GM12878 (cell line): ENCODE measurements at places on chromosomes 7 and 10. TPM values are rescaled to one million over a fixed set of nuclear protein-coding genes. Genes with fewer than 3 reads are reported as not detected.

Gene ANXA8
- total RNA-seq = 0.19 TPM in 1 of 2 replicates, not detected in the other

Gene GBX1
- total RNA-seq = not detected in 2 replicates

Gene ZNF425
- total RNA-seq = 0.69 and 1.6 TPM in 2 replicates

Gene TSPAN33
- 113 and 122 TPM in 2 replicates for total RNA-seq

Gene THAP5
- 22.1 and 22.9 TPM in 2 replicates for total RNA-seq

Gene RAMP3
- total RNA-seq = not detected in 2 replicates

Gene CPVL
- total RNA-seq = 0.59 TPM in 1 of 2 replicates, not detected in the other

Gene MALRD1
- total RNA-seq = 0.13 TPM in 2 replicates

Gene MGAM2
- 0.03 TPM in 1 of 2 replicates, not detected in the other for total RNA-seq

Gene PRRT4
- not detected in 2 replicates for total RNA-seq

Gene ZNF853
- total RNA-seq = 0.11 and 0.13 TPM in 2 replicates

- peak; percentile 54 for DNase-seq
- no peaks in the 10 kb centered on the region for H3K36me3 ChIP-seq
- peaks cover 14% of the 10 kb centered on the region for H3K4me1 ChIP-seq
- peak overlapping the region; percentile 7; the same call in 1 of the 2 replicates for H3K27ac ChIP-seq
Observed at GRCh38 chr10:119784340-119785067, 58.7 kb downstream of the INPP5F start.

DNA sequence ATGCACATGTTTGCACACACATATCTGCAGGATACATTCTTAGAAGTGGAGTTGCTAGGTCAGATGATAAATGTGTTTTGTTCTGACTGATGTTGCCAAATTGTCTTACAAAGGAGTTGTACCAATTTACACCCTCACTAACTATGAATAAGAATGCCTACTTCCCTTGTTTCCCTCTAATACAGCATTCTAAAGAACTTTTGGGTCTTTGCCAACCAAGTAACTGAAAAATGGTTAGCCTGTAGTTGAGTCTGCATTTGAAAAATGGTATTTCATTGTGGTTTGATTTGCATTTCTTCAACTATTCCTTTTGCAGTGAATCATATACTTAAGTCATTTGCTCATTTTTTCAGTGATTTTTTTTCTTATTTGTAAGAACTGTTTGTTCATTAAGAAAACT is 48.4 kb downstream of the TMEM26 start:
- H3K36me3 ChIP-seq = no peaks in the 10 kb centered on the region
- no peaks in the 10 kb centered on the region for H3K27me3 ChIP-seq
- no peaks in the 10 kb centered on the region for H3K4me1 ChIP-seq
- no peak overlapping the region for H3K27ac ChIP-seq
- H3K4me3 ChIP-seq = no peak overlapping the region

DNA sequence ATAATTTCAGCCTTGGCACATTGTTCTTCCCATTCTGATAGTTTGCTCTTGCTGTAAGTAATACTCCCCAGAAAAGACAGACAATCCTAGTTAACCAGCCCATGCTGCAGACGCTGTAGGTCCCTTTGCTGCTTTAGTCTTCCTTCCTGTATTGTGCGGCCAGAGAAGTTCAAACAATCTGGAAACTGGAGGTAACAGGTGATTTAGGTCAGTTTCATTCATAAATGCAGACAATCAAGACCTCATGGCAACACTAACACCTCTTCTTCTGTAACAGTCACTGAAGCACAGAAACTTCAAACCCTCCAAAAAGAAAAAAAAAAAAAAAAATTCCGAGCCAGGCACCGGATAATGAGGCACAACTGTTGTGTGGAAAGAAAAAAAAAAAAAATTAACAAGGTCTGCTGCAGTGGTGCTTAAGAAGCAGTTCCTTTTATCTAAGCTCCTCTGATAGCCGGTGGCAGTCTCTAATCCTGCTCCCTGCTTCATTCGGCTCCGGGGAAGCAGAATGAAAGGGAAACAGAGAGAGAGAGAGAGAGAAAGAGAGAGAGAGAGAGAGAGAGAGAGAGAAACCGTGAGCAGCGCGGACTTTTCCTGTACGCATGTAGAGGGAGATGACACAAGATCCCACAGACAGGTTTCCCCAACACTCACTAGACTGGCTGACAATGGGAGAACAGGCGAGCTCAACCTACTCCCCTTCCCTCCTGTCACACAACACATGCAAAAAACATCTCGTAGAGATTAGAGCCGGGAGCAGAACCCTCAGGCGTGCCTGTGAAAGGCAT is at the start of gene SEMA3A:
Gene SEMA3A (minus strand): TSS at position 306 of the 788 bp plus-strand sequence. CDS start 203 bp downstream, at position 103.
- H3K4me3 ChIP-seq = no peak within 1 kb of the TSS
- no peaks in the 10 kb centered on the region for H3K4me1 ChIP-seq
- H3K27ac ChIP-seq = no peak within 1 kb of the TSS
- no peaks in the 10 kb centered on the region for H3K27me3 ChIP-seq

DNA sequence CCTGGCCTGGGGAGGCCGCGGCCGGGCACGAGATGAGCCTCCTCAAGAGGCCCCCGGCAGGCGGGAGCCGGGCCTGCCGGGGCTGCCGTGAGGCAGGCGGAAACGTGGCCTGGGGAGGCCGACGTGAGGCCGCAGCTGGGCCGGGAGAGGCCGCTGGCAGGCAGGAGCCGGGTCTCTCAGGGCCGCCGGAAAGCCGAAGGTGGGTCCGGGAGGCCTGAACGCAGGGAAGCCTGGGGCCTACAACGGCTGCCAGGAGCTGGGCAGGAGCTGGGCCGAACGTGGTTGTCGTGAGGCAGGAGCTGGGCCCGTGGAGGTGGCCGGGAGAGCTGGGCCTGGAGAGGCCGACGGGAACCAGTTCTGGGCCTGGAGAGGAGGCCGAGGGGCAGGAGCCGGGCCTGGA is 171.9 kb downstream of the TPST1 start:
- no peak overlapping the region for H3K4me3 ChIP-seq
- no peaks in the 10 kb centered on the region for H3K4me1 ChIP-seq
- no peaks in the 10 kb centered on the region for H3K27me3 ChIP-seq
- H3K36me3 ChIP-seq = peaks cover 2% of the 10 kb centered on the region; the same call in 1 of the 2 replicates

GRCh38 chr7:112121318-112121717 is 84.9 kb downstream of the DOCK4 start:
- no peak for DNase-seq
- no peaks in the 10 kb centered on the region for H3K27me3 ChIP-seq
- no peaks in the 10 kb centered on the region for H3K4me1 ChIP-seq
- no peaks in the 10 kb centered on the region for H3K36me3 ChIP-seq

DNA sequence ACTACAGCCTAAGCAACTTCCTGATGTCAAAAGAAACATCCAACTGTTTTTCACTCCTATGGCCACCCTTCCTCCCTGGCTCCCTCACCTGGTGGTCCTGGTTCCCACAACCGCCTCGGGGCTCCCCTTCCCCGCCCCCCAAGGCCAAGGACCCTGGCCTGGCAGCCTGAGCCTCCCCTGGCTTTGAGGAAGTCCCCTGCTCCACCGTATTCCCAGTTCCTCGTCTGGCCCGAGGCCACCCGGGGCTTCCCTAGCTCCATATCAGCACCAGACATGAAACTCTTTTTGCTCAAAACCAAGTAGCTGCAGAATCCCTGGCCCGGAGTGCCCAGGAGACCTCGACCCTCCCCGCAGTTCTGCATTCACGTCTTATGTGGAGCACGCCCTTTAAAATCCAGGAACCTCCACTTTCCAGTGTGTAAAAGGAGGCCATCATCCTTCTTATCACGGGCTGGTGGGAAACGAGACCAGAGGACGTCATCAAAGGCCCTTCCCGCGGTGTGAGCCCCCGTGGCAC is 82.9 kb downstream of the PRKAG2 start:
- no peak overlapping the region for H3K27ac ChIP-seq
- H3K4me3 ChIP-seq = no peak overlapping the region
- no peaks in the 10 kb centered on the region; the same call in 1 of the 2 replicates for H3K4me1 ChIP-seq
- no peaks in the 10 kb centered on the region for H3K27me3 ChIP-seq
- H3K36me3 ChIP-seq = no peaks in the 10 kb centered on the region

DNA sequence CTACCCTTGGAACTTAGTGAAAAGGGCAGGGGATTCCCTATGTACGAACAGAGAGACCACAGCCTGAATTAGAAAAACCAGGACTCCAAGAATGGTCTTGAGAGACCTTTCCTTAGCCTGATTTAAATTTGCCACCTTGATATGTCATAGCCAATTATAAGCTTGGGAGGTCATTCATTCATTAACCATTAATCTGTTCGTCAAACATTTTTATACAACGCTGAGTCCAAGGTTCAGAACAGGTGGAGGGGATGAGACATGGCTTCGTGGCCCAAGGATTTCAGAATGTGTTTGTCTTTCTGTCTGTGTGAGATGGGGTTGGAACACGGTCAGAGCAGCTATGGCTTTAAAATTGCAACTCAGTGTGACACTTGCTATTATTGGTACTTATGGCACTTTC is 158.0 kb downstream of the PAXIP1 start:
- H3K36me3 ChIP-seq = no peaks in the 10 kb centered on the region
- no peaks in the 10 kb centered on the region for H3K27me3 ChIP-seq
- H3K4me3 ChIP-seq = no peak overlapping the region
- H3K4me1 ChIP-seq = no peaks in the 10 kb centered on the region
- DNase-seq = no peak

- DNase-seq = no peak
- H3K27ac ChIP-seq = no peak overlapping the region
- no peaks in the 10 kb centered on the region for H3K36me3 ChIP-seq
- no peaks in the 10 kb centered on the region for H3K4me1 ChIP-seq
- no peak overlapping the region for H3K4me3 ChIP-seq
Observed at GRCh38 chr7:16914771-16915170, 33.0 kb upstream of the AGR3 start.

GRCh38 chr10:112816033-112816430 is 134.0 kb upstream of the TCF7L2 start:
- H3K27ac ChIP-seq = no peak overlapping the region
- H3K4me1 ChIP-seq = no peaks in the 10 kb centered on the region
- DNase-seq = no peak
- no peaks in the 10 kb centered on the region for H3K36me3 ChIP-seq

DNA sequence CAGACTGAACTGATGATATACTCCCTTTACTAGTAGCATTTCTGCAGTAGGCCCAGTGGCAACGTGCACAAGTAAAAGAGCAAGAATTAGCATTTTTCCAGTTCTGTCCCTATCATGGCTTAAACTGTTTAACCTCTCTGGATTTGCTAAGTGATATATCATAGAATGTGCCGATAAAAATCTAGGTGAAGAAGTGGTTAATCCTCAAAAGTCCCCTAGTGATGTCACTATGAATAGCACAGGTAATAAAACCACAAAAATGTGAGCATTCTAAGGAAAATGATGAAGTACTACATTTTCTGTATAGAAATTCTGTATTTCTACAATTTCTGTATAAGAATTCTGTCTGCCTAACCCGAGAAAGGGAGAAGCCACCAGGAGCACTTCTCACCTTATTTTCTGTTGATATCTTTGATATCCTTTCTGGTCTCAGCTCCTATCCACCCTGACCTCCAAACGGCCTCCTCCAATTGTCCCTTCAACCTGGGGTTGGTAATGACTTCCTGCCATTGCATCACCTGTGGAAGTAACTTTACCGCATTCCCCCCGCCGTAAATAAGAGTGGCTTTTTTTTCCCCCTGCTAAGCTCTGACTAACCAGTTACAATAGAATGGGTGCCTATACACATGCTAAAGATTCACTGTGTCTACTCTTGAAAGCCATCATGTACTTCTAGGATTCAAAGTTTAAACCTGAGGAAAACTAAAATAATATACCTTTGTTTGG is 155.9 kb upstream of the ASAH2 start:
- DNase-seq = no peak
- peaks cover 3% of the 10 kb centered on the region for H3K36me3 ChIP-seq
- no peak overlapping the region for H3K4me3 ChIP-seq
- H3K27ac ChIP-seq = no peak overlapping the region

DNA sequence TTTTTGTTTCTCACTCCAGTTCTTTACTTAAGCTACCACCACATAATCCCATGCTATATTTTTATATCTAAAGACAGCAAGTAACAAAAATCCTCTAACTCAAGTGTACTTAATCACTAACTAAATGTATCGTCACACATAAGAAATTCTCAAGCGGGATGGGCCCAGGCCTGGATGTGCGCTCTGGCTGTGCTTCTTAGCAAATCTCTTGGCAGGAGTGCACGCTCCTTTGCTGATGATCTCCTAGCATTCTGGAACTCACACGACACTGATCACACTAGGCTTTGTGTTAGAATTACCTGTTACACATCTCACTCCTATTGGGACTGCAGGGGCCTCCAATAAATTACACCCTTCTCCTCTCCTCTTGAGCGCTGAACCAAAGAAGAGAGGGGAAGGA is 46.7 kb upstream of the CALD1 start:
- H3K27me3 ChIP-seq = no peaks in the 10 kb centered on the region
- DNase-seq = no peak
- H3K4me3 ChIP-seq = no peak overlapping the region
- H3K27ac ChIP-seq = no peak overlapping the region
- no peaks in the 10 kb centered on the region for H3K4me1 ChIP-seq
- H3K36me3 ChIP-seq = no peaks in the 10 kb centered on the region

- no peak for DNase-seq
- no peak overlapping the region; the same call in 1 of the 2 replicates for H3K4me3 ChIP-seq
- H3K36me3 ChIP-seq = no peaks in the 10 kb centered on the region
- H3K4me1 ChIP-seq = peaks cover 37% of the 10 kb centered on the region
Observed at GRCh38 chr7:21939858-21940372, 5.8 kb downstream of the CDCA7L start.

DNA sequence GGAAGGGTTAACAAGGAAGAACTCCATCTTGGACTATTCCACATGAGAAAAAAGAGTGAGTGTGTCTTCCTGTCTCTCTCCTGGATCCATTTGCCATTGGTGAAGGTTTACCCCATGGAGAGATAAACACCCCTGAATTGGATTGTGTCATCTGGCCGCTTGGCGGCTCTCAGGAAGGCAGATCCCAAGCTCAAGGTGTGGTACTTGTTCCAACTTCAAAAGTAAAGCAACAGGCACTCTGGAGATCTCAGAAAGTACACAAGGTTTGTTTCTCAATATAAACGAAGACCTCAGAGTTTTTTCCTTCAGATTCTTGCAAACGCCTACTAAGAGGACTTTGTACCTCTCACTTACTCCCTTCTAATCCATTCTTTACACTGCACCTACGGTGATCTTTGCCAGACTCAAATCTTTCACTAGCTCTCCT is 116.7 kb downstream of the REEP3 start:
- no peak overlapping the region for H3K27ac ChIP-seq
- H3K4me1 ChIP-seq = no peaks in the 10 kb centered on the region; the same call in 1 of the 2 replicates
- no peak overlapping the region for H3K4me3 ChIP-seq

GRCh38 chr7:27143023-27143949 is at the start of gene HOXA5:
HOXA5 (minus strand) TSS chr7:27143681; CDS start chr7:27143607, 74 bp downstream.
- no peaks in the 10 kb centered on the region for H3K36me3 ChIP-seq
- H3K4me3 ChIP-seq = no peak within 1 kb of the TSS
- no peaks in the 10 kb centered on the region for H3K4me1 ChIP-seq
- H3K27ac ChIP-seq = no peak within 1 kb of the TSS
- no peak for DNase-seq

DNA sequence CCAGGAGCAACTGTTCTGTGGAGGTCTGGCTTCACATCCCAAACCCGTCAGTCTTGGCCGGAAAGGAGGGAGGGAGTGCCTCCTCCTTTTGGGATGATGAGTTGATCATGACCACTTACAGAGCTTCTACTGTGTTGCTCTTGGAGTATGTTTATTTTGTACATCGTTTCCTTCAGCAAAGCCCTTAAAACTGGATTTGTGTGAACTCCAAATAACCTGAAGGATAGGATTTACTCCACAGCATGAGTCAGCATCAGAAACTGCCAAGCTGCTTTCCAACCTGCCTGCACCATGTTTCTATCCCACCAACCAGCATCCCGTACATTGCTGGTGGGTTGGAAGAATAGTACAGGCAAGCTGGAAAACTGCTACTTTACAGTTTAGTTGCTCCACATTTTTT is 3.5 kb downstream of the CCDC201 start:
- no peak overlapping the region for H3K4me3 ChIP-seq
- no peak for DNase-seq
- H3K4me1 ChIP-seq = no peaks in the 10 kb centered on the region
- H3K36me3 ChIP-seq = no peaks in the 10 kb centered on the region
- no peaks in the 10 kb centered on the region; the same call in 1 of the 2 replicates for H3K27me3 ChIP-seq

- no peak overlapping the region for H3K27ac ChIP-seq
- no peak for DNase-seq
Observed at GRCh38 chr7:7672545-7673239, 32.1 kb downstream of the UMAD1 start.

- no peaks in the 10 kb centered on the region for H3K36me3 ChIP-seq
- no peaks in the 10 kb centered on the region for H3K27me3 ChIP-seq
- H3K4me1 ChIP-seq = no peaks in the 10 kb centered on the region
Observed at GRCh38 chr7:157679607-157680006, 342.8 kb downstream of the DNAJB6 start.
